ENCODE measurements at places on chromosomes 12 and 14. TPM values are rescaled to one million over a fixed set of nuclear protein-coding genes. Genes with fewer than 3 reads are reported as not detected.

The PTPN21 gene
- 40.8 TPM for polyA plus RNA-seq

The SMOC1 gene
- polyA plus RNA-seq: 1.7 TPM

The WNT1 gene
- not detected for polyA plus RNA-seq

The TSHR gene
- 0.88 TPM for polyA plus RNA-seq

The POTEG gene
- polyA plus RNA-seq: not detected

The NCOR2 gene
- 74.0 TPM for polyA plus RNA-seq

The VWF gene
- 8.2 TPM for polyA plus RNA-seq

The KITLG gene
- polyA plus RNA-seq: 33.1 TPM

The CRADD gene
- polyA plus RNA-seq: 11.4 TPM

The PLCZ1 gene
- 1.3 TPM for polyA plus RNA-seq

The ADAMTS20 gene
- 1.2 TPM for polyA plus RNA-seq

The ACAD10 gene
- polyA plus RNA-seq: 54.7 TPM

The MIP gene
- 0.17 TPM for polyA plus RNA-seq

The GARIN6 gene
- not detected for polyA plus RNA-seq

DNA sequence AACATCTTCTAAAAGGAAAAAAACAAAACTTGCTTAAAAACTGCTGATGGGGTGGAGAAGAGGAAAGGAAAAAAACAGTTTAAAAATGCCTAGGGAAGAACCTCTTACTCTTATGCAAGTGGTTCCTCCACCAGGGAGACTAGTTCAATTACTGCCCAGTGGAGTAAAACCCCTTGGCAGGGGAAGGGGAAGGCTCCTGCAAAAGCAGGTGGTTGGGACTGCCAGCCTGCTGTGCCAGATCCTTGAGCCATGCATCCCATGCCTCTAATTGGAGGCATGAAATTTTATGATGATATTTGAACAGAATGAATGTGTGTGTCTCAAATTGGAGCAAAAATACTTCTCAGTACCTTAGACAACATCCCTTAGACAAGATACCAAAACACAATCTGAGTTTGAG, 118.8 kb downstream of the FSCB start:
- no peak for DNase-seq

GRCh38 chr14:65243766-65244442, 141.6 kb upstream of the MAX start:
- no peak for DNase-seq

GRCh38 chr12:109589691-109590245, 16.2 kb downstream of the MVK start:
- no peak for DNase-seq

GRCh38 chr12:2959192-2959504, at the start of gene TEAD4:
TSS of gene TEAD4 (plus strand) at chr12:2959397.
- peak; percentile 68 for DNase-seq

DNA sequence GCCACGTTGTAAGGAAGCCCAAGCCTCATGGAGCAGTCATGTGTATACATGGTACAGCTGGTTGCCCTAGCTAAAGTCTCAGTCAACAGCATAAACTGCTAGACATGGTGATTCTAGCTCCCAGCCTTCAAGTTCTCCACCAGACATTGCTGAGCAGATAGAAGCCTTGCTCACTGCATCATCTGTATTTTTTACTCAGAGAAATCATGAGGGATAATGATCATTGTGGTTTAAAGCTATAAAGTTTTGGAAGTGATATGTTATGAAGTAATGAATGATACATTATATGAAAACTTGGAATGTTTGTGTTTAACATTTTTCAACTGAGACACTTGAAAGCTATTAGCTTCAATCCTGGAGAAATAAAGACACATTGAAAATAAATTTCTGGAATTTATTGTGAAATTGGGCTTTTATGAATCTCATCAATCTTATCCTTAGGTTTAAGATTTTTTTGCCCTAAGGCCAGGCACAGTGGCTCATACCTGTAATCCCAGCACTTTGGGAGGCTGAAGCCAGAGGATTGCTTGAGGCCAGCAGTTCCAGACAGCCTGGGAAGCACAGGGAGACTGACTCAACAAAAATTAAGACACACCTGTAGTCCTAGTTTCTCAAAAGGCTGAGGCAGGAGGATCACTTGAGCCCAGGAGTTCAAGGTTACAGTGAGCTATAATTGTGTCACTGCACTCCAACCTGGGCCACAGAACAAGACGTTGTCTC, 5.6 kb upstream of the NFATC4 start:
- no peak for DNase-seq

DNA sequence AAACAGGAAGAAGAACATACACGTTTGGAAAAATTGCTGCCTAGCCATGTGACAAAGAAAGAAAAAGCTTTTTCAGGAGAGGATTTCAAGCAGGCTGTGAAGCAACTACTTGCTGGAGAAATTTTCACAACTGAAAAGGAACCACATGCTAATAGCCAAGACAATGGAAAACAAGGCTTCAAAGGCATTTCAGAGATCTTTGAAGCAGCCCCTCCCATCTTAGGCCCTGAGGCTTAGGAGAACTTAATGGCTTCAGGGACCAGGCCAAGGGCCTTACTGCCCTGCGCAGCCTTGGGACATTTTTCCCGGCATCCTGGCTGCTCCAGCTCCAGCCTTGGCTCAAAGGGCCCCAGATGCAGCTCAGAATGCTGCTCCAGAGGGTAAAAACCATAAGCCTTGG, 255.9 kb upstream of the ARID2 start:
- no peak for DNase-seq

- no peak for DNase-seq
Measured at GRCh38 chr12:80100591-80100990, 1.3 kb downstream of the OTOGL start.

- DNase-seq: no peak
Measured at GRCh38 chr12:53198486-53199110, 8.5 kb downstream of the ITGB7 start.

- DNase-seq: no peak
Measured at GRCh38 chr14:99282261-99283050, 10.5 kb upstream of the BCL11B start.

GRCh38 chr12:103846415-103846814, 5.4 kb upstream of the NT5DC3 start:
- DNase-seq: no peak

DNA sequence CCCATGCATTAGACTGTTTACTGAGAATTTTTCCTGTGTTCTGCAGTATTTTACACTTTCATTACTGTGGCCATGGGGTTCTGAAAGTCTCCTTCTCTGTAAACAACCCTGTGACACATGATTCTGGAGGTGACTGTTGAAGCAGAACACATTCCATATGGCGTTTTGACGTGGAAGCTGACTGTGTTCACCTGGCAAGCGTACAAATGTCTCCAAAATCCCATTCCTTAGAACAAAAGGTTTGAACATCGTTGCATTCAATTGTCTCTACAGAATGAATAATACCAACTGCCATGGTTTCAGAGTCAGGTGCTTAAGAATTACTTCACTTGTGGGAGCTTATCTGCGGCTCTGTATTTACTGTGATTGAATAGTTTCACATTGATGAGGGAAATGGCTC, 485.6 kb upstream of the TMEM132C start:
- DNase-seq: no peak

- DNase-seq: no peak
Measured at GRCh38 chr14:54116972-54117371, 160.3 kb upstream of the BMP4 start.

DNA sequence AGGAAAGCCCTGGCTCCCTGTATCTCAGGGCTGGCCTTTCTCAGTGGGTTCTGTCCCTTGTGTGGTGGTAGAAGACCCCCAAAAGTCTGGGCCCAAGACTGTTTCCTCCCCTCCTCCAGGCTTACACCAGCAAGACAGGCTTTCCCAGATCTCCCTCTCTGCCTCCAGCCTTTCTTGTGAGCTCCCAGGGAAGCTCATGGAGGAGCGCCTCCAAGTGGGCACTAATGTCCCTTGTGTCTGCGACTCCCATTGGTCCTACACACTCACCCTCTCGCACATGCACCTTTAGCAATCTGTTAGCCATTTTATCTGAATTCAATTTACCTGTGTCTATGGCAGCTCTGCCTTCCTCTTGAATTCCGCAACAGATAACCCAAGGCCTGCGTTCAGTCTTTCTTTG, 251.1 kb upstream of the CAND1 start:
- DNase-seq: no peak

DNA sequence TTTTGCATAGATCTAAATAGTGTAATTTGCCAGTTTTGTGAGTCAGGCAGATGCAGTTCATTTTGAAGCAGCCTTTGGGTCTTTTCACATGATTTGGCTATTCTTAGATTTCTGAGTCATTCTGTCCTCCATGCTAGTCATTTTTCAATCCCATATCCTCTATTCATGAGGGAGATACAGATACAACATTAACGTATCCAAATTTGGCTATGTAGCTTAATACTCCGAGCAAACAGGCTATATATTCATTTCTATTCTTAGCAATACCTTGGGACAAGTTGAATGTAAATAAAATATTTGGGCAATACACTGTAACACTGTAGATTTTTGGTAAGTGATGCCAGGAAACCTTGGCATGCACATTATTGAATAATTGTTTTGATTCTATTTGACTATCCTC, 270.7 kb upstream of the PDE3A start:
- DNase-seq: no peak

DNA sequence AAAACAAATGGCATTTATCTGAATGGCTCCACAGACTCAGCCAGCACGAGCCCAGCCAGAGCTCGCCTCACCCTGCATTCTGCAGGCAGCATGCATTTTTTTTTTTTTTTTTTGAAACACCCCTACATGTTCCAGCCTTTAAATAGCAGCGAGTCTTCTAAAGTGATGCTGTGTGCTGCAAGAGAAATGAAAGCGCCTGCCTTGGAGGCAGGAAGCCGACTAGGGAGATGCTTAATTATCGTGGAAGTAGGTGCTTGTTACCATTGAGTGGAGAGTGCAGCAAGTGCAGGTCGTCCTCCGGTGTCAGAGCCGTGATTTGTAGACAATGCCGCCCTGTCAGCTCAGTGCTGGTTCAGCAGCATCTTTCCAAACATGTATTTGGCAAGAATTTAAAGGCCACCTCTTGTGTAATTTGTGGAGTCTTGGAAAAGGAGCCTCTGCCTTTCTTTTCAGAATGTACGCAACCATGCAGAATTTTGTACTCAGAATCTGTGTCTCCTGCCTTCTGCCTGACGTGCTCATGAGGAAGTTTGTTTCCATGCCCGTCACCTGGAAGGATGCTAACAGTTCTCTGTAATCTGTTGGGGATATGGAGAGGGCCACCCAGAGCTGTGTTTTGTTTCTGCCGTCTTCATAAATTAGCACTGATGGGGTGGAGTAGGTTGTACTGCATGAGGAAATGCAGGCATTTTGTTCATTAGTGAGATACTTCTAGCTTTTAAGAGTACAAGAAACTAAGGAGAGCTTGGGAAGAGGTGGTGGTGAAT, 345.9 kb upstream of the RGS6 start:
- DNase-seq: no peak

- DNase-seq: no peak
Measured at GRCh38 chr12:91267039-91267438, 84.4 kb upstream of the DCN start.

DNA sequence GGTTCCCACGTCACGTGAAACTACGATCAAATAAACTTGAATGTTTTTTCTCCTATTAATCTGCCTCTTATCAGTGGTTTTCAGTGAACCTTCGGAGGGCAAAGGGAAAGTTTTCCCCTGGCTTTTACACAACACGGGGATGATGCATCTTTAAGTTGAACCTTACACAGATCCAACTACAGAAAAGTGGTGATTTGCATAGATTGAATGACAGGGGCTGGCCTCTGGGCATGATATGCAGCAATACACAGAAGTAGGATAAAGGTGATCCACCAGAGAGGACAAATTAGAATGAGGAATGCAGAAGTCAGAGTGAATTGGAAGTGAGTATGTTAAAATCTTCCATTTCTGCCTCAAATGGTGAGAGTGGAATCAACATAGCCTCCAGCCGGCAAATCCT, 11.6 kb downstream of the GSG1 start:
- no peak for DNase-seq
